ENCODE measurements at places on chromosomes 2 and 18.

GRCh38 chr2:84040281-84040680, 418.8 kb downstream of the SUCLG1 start:
- DNase-seq = no peak

DNA sequence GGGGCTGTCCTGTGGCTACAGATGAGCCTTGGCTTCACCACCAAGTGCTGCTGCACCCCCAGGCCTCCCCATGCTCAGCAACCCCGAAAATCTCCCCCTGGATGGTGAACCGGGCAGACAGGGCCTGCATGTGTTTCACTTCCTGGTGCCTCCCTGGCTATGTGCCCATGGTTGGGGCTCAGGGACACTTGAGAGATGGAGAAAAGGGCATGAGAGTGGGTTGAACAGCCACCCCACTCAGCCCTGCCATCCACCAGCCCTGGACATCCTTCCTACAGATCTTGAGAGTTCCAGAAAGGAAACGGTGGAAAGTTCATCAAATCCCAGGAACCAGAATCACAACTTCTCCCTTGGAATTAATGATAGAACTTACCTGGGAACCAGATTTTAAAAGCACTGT, 74.7 kb upstream of the TEX51 start:
- no peak for DNase-seq

- no peak for DNase-seq
Observed at GRCh38 chr2:39447266-39448168, 10.4 kb upstream of the MAP4K3 start.

DNA sequence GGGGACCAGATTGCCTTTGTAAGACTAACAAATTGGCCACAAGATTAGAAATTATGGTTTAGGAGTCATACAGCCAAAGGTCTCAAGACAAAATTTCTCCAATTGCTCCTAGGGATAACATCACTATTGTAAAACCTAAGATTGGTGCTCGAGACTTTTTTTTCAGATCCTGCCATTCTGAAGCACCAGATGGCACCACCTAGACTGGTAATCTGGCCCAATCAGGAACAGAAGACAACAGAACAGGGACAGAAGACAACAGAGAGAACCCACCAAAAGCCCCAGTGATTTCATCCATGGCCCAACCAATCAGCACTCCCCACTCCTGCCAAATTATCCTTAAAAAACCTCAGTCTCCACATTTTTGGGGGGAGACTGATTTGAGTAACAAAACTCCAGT, 66.8 kb downstream of the LINC00305 start:
- no peak for DNase-seq

DNA sequence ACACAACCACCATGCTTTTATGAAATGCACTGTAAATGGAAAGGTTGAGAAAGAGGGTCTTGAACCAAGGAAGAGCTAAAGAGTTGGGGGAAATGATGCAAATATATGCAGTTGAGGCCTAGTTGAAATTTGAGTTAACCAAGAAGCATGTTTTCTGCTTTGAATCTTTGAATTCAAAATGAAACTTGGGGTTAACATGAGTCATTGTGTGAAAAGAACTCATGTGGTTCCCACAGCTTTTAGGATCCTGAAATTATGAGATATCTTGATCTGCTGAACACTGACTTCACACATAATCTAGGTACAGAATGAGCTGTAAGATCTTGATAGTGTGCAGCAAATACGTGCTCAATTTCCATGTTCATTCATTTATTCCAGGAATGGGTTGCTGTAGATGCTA, 422.9 kb upstream of the TRIB2 start:
- no peak for DNase-seq

DNA sequence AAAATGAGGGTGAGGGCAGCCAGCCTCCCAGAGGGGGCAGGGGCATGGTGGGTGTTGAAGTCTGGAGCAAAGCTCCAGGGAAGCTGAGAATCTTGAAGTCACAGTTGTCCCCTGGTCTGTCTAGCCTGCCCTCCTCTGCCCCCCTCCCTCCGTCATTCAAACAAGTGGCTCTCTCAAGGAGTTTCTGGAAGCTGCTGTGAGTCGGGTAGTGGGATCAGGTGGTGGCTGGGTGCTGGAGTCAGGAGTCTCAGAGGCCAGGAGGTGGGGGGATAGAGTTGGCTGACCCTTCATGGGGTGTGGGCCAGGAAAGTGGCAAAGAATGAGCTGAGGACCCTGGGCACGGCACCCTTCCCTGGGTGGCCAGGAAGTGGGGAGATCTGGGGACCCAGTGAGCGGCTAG, 495 bp upstream of the ASIC4 start:
- no peak for DNase-seq

- DNase-seq = no peak
Observed at GRCh38 chr2:72127401-72128058, 20.1 kb downstream of the CYP26B1 start.

DNA sequence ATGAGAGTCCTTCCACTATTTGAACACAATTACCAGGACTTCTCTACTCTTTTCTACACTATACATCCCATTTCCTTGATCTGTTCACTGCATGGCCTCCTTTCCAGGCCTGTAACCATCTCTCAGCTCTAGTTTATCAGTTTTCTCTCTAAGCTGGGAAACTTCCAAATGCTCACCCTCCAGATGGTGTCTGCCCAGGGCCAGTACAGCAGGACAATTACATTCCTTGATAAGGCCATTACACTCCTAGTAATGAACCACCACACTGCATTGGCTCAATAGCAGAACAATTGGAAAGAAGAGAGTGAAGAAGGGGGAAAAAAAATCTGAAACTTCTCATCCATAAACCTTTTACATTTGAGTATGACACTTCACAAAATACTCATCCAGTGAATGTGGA, 359.1 kb downstream of the ALK start:
- no peak for DNase-seq

- DNase-seq = no peak
Observed at GRCh38 chr2:56239030-56239429, 55.2 kb downstream of the CCDC85A start.

DNA sequence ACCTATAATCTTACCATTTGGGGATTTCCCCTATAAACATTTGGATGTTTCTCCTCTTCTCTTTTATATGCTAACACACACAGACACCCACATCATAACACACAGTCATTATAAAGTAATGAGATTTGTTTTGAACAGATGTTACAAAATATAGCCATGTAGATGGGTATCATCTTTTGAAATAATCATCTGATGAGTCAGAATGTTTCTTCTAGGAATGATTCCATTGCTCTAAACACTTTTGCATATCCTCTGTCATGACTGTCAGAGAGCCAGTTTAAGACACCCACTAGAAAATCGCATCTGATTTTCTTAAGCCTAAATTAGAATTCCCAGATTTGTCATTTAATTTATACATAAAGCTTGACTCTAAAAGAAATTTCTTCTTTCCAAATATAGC, 442.6 kb downstream of the CMPK2 start:
- no peak for DNase-seq

- peak; percentile 68 for DNase-seq
Observed at GRCh38 chr18:47260120-47260923, 8.9 kb upstream of the SKOR2 start.

GRCh38 chr2:216548901-216549331, 50.3 kb downstream of the RPL37A start:
- no peak for DNase-seq

DNA sequence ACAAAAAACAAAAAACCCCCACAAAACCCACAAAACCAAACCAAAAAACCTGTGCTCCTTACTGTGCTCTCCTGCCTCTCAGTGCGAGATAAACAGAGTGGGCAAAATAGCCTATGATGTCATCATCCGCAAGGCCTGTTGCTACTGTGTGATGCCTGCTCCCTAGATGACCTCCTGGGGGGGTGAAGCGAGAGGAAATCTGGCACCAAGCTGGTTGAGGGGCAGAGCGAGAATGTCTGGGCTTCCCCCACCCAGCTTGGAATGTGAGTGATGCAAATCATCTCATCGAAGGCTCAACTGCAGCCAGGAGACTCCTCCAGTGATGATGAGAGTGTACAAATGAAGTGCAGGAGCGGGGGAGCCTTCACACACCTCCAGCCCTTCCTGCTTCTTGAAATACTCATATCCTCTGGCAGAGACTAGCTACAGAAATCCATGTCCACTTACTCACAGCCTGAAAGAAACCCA, 57.7 kb upstream of the MAP4K3 start:
- DNase-seq = no peak

- peak; percentile 38 for DNase-seq
Observed at GRCh38 chr18:34867520-34867919, 157.4 kb downstream of the DTNA start.

GRCh38 chr2:11154016-11154922, 998 bp upstream of the SLC66A3 start:
- DNase-seq = no peak

- no peak for DNase-seq
Observed at GRCh38 chr2:99600981-99601651, 111.3 kb upstream of the REV1 start.

DNA sequence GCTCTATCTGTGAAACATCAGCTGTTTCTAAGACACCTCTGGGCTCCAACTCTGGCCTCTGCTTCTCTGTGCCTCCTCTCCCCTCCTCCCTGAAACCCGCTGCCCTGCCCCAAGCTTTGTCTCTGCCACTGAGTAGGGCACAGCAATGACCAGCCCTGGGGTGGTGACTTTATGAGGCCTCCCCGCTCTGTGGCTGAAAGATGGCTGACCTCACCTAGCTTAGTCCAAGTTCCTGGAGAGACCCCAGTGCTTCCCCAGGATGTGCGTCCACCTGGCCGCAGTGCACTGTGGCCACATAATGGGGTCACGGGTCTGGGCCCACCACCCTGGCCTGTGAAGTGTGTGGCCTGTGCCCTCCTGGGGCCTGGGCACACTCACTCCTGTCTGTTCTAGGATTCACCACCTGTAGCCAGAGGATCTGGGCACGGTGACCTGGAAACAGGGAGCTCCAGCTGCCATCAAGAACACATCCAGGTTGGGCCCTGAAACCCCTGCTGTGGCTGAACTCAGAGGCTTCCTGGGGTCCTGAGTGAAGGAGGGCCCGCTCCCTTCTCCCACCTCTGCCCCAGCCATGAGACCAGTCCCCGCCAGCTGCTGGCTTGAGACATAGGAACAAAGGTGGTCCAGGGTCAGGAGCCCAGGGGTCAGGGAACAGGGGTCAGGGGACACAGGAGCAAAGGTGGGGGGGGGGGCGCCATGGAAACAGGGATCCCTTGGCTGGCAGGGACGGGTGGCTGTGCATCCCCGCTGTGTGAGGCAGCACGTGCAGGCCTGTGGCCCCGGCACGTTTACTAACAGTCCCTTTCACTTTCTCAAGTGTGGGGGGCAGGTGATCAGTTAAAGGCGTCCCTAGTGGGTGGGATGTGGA, 29.3 kb upstream of the OTOS start:
- DNase-seq = no peak

DNA sequence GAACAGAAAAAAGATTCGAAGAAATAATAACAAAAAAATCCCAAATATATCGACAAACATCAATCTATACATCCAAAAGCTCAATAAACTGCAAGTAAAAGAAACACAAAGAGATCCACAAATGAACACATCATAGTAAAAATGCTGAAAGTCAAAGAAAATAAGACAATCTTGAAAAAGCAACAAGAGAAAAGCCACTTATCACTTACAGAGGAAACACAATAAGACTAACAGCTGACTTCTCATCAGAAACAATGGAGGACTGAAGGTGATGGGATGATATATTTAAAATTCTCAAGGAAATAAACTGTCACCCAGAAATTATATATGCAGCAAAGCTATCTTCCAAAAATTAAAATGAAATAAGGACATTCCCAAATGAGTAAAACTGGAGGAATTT, 140.3 kb downstream of the NDUFA10 start:
- no peak for DNase-seq

- no peak for DNase-seq
Observed at GRCh38 chr2:60104514-60105505, 448.6 kb downstream of the BCL11A start.

DNA sequence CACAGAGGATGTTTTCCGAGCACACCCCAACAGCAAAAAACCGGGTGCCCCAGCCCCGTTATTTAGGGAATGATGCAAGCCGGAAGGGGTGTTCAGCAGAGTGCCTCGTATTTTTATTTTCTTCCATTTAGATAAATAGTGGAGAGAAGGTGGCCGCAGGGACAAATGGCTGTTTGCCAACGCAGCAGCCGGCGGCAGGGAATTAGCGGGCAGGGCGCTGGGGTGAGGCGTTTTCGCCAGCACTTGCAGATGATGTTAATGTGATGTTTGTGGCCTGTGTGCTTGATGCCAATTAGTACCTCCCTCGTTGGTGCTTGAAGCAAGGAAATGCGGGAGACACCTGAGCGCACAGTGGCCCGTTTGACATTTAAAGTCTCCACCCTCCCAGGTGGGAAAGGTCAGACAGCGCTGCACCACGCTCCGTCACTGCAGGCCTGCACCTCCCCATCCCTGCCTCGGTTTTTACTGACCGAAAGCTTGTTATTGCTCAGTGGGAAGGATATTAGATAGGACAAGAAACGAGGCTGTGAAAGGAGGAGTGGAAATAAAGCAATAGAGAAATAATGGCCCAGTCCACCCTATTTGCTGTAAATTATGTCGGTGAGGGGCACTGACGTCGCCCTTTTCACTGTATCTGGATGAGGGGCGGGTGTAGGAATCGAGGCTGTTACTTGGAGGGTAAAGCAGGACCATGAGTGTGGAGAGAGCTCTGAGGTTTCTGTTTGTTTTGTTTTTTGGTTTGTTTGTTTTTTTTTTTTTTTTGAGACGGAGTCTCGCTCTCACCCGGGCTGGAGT, 39.1 kb downstream of the NFATC1 start:
- DNase-seq = no peak

GRCh38 chr18:79395761-79396404, at the start of gene NFATC1:
Gene NFATC1 (plus strand): TSS chr18:79395930. CDS start chr18:79396225, 295 bp downstream.
- peak; percentile 70 for DNase-seq

- no peak for DNase-seq
Observed at GRCh38 chr2:42693688-42694479, 70.1 kb downstream of the OXER1 start.

- DNase-seq = no peak
Observed at GRCh38 chr2:151056870-151057269, 204.8 kb downstream of the RBM43 start.

GRCh38 chr2:138079976-138080375, 115.7 kb downstream of the HNMT start:
- DNase-seq = no peak

DNA sequence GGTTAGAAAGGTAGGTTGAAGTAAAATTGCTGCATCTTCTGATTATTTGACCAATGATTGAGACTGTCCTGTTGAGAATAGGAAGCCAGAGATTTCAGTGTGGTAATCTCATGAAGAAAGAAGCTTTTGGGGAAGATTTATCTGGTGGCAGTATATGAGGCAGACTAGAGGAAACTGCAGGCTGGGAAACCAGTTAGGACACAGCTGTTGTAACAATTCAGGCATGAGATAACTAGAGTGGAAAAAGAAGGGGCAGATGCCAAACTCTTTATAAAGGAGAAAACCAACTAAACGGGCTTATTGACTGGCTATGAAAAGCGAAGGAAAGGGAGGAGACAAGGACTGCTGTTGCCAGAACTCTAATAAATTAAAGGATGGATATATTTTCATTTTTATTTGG, 155.6 kb downstream of the TTC27 start:
- no peak for DNase-seq

Measured in activated naive CD8-positive, alpha-beta T cell treated with anti-CD3 and anti-CD28 coated beads, Interleukin-2, amount 10 ng/mL, durations not matched to agents 7 days and 5 days (primary cell).